SK-N-SH treated with all-trans-retinoic acid at 6 μM for 48 hours (cell line): ENCODE measurements at places on chromosomes 2 and 18.

- no peak for ATAC-seq
Measured at GRCh38 chr2:55338268-55338667, 69.2 kb upstream of the MTIF2 start.

- ATAC-seq: no peak
Measured at GRCh38 chr2:149420053-149420963, 89.9 kb downstream of the LYPD6 start.

DNA sequence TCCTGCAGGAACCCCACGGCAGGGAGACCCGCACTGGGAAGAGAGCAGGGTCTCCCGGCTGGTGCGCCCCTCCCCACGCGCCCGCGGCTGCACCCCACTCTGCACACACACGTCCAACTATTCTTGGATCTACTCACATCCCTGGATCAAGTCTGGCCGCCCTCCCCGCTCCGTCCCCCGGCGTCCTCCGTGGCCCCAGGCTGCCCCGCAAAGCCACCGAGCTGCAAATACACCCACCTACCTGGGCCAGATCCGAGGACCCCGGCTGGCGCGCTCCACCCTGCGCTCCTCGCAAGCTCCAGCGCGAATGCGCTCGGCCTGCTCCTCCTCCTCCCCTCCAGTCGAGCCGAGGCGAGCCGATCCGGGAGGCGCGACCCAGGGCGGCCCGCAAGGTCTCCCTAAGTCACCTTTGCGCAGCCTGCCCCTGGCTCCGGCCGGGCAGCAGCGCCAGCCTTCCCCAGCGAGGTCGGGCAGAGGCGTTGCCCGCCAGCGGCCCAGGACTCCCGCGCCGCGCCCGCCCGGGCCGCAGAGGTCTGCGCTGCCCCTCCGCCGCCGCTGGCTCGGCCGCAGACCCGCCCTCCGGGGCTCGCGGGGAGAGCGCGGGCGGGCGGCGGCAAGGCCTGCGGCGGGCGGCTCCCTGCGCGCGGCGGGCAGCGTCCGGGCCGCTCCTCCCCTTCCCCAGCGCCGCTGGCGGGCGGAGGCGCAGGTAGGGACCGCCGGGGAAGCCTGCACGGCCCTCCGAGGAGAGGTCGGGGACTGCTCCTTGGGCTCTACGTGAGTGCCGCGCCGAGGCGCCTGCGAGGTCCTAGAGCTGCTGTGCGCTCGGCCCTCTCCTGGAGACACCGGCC is 126.0 kb downstream of the OSBPL1A start:
- ATAC-seq: peak; percentile 88

GRCh38 chr2:43057026-43057741 is 169.2 kb downstream of the ZFP36L2 start:
- peak; percentile 73 for ATAC-seq

GRCh38 chr2:160499865-160500264 is 6.3 kb upstream of the RBMS1 start:
- ATAC-seq: no peak

GRCh38 chr2:176681584-176682115 is 412.4 kb downstream of the MTX2 start:
- peak; percentile 62 for ATAC-seq

DNA sequence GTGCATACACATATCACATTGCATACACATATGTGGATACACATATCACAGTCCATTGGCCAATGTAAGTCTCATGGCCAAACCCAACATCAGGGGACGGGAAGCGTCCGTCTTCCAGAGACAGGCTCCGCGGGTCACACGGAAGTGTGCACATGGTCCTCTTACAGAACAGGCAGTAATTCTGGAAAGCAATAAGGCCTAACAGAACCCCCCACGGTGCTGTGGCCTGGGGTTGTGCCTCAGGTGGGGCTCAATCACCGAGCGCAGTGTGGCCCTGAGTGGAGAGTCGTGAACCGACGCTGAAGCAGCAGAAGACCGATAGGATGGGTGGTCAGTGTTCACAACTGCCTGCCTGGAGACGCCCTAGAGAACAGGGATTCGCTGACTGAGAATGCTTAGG is 857.3 kb downstream of the GALR1 start:
- ATAC-seq: no peak

DNA sequence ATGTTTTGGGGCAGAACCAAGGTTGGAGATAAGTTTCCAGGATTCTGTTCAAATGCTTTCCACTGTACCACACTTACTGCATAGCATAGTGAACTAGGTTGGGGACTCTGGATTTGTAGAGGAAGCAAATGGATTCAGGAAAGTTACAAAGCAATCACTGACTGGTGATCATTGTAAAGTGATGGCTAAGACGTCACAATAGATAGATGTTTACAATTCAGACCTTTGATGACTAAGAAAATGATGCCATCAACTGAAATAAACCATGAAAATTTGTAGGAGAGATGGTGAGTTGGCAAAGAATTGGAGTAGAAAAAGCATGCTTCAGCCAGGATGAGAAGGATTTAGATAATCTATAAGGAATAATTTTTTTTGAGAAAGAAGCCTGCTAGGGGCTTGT is 178.0 kb downstream of the UBE2E3 start:
- ATAC-seq: no peak

GRCh38 chr2:36857713-36858112 is 108.6 kb downstream of the STRN start:
- ATAC-seq: no peak

DNA sequence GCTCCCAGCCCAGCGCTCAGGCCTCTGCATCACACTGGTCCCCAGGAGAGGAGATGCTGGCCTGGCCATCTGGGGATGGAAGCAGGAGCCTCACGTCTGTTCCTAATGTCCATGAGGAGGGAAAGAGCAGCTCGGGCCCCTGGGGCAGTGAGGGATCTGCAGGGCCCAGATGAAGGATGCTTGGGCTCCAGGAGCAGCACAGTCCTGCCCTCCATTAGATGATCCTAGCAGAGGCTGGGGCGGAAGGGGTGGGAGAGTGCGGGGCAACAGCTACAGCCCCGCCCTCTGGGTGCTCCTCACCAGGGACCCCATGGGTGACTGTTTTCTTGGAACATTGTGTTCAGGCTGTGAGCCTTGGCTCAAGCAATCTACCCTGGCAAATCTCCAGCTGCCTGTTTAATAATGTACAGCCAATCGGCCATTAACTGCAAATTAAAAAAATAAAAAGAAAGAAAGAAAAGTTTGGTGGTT is 49.7 kb downstream of the TNS1 start:
- no peak for ATAC-seq

- peak; percentile 5; the same call in 2 of the 3 replicates for ATAC-seq
Measured at GRCh38 chr2:176129813-176130146, 275 bp downstream of the HOXD8 start.

- peak; percentile 61 for ATAC-seq
Measured at GRCh38 chr2:162403884-162404283, 60.0 kb downstream of the GCA start.

GRCh38 chr2:124258140-124258880 is 233.2 kb downstream of the CNTNAP5 start:
- ATAC-seq: no peak

- ATAC-seq: no peak
Measured at GRCh38 chr2:10446631-10447030, 1.5 kb downstream of the ODC1 start.

DNA sequence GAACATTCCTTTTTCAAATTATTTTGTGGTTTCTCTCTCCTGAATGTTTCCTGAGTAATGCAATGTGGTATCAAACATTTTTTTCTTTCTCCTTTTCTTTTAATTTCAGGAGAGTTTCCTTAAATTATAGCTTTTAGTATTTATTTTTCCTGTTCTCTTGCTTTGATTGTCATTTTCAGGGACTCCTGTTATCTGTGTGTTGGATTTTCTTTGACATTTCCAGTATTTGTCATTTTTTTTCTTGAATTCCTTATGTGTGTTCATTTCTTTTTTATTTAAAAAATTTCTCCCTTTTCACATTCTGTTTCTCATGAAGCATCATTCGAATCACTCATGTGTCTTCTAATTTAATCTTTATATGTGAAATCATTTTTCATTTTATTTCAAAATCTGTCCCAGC is 61.0 kb downstream of the NPPC start:
- ATAC-seq: no peak

- peak; percentile 90 for ATAC-seq
Measured at GRCh38 chr2:227817850-227818674, 4.4 kb downstream of the CCL20 start.

GRCh38 chr2:239898292-239898925 is 126.7 kb downstream of the NDUFA10 start:
- ATAC-seq: no peak

DNA sequence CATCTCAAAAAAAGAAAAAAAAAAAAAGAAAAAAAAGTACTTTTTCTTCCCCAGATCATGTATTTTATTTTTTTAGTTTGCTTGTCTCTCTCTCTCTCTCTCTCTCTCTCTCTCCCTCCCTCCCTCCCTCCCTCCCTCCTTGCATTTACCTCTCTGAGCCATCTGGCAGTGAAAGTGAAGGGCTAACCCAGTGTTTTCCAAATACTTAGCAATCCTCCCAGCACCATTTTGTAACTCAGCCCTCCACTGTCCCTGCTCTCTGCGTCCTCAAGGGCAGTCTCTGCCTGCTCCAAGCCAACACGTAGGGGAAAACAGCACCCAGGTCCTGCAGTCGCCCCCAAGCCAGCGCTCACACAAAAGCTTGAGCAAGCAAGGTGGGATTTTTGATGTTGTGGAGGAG is 19.6 kb upstream of the TEX44 start:
- ATAC-seq: no peak

GRCh38 chr18:45068400-45069094 is 387.9 kb downstream of the SETBP1 start:
- no peak for ATAC-seq

GRCh38 chr2:86082756-86083155 is 22.9 kb downstream of the POLR1A start:
- no peak for ATAC-seq

GRCh38 chr2:54722641-54723040 is 821 bp upstream of the EML6 start:
- no peak for ATAC-seq

GRCh38 chr2:129765678-129766351 is 213.7 kb upstream of the RAB6C start:
- ATAC-seq: no peak

- ATAC-seq: peak; percentile 55; the same call in 2 of the 3 replicates
Measured at GRCh38 chr18:23226930-23227725, 91.8 kb downstream of the CABLES1 start.

GRCh38 chr2:179461420-179461819 is 196.8 kb upstream of the SESTD1 start:
- ATAC-seq: no peak

DNA sequence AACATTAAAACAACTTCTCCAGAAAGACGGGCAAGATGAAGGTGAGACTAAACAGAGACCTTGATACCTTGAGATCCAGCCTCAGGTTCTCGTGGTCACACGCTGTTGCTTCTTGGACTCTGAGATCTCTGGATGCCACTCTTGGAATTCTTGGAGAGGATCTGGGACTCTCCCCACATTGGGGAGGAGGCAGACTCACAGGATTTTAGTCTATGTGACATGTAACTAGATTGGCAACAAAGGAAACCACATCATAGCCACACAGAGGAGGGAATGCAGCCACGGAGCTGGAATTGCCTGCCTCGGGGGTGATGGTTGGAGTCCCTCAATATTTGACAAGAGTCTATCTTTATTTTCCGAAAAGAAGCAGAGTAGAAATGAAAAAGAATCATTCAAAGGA is 78.8 kb upstream of the IGFBP5 start:
- no peak for ATAC-seq

DNA sequence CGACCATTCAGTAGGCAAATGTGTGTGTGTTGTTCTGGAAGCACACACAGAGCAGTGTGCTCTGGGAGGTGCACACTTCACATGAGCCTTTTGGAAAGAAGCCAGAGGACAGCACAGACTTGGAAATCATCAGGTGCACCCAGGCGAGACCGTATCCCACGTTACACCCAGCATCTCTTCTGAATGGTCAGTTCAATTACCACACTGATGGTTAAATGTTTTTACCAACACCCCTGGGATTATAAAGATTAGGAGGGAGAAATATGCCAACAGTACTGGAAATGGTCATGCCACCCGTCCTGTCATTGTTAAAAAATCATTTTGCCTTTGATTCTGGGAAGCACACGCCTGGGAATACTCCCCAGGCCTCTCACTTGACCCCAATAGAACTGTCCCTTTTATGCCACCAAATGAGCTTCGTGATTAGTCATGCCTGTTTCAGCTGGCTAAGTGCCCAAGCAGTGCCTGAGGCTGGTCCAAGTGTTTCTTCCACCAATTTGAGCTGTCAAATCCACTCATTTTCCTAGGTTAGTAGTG is 183.7 kb downstream of the NRP2 start:
- ATAC-seq: peak; percentile 59

DNA sequence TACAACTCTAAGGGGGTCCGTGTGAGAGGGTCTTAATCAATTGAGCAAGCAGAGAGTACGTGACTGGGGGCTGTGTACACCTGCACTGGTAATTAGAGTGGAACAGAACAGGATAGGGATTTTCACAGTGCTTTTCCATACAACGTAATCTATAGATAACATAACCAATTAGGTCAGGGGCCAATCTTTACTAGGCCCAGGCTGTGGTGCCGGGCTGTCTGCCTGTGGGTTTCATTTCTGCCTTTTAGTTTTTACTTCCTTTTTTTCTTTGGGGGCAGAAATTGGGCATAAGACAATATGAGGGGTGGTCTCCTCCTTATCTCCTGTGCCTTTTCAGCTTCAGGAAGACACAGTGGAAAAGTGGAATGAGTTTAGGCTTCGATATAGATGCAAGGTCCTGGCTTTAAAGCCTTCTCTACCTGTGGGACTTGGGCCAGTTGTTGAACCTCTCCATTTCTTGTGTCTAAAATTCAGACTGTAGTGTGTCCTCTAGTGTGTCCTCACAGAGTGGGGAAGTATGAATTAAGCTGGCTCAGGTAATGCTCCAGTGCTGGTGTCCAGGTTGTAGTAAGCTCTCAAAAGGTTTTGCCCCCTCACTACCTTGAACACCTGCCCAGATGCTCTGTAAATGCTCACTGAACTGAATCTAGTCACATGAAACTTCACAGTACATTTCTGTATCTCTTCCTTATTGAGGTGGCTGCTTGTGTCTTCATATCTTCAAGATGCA is 422.8 kb downstream of the SETBP1 start:
- ATAC-seq: no peak

DNA sequence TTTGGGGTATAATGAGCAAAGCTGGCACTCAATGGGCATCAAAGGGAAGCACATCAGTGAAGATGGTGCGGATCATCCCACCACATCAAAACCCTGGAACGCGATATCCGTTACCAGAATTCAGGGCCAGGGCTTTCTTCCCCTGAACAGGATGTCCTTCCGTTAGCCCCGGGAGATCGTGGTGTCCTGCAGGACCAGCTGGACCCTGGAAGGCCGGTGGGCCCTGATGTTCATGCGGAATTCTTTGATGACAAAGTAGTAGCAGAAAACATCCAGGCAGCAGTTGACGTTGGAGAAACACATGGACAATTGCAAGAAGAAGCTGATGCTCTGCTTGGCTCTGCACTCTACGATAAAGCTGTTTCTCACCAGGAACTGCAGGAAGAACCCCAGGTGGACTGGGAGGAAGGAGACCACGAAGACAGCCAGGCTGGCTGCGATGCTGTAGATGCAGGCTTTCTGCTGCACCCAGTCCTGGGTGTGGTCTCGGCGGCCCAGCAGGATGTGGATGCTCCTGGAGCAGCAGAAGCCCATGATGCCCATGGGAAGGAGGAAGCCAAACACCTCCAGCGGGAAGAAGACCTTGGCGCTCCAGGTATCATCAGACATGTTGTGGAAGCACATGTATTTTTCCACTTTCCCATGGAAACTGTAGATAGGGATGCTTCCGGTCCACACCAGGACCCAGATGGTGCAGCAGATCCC is 15.0 kb downstream of the GPR55 start:
- no peak for ATAC-seq
